Ecto neural progenitor cell (in vitro differentiated cells): ENCODE measurements at places on chromosomes 7 and 10.

- DNase-seq, result no peak
Measured at GRCh38 chr7:6162331-6162620, 110.1 kb downstream of the CYTH3 start.

- DNase-seq, result no peak
Measured at GRCh38 chr7:44211126-44211675, 10.4 kb downstream of the YKT6 start.

- DNase-seq, result no peak
Measured at GRCh38 chr10:60099998-60100747, 193.8 kb upstream of the CCDC6 start.

DNA sequence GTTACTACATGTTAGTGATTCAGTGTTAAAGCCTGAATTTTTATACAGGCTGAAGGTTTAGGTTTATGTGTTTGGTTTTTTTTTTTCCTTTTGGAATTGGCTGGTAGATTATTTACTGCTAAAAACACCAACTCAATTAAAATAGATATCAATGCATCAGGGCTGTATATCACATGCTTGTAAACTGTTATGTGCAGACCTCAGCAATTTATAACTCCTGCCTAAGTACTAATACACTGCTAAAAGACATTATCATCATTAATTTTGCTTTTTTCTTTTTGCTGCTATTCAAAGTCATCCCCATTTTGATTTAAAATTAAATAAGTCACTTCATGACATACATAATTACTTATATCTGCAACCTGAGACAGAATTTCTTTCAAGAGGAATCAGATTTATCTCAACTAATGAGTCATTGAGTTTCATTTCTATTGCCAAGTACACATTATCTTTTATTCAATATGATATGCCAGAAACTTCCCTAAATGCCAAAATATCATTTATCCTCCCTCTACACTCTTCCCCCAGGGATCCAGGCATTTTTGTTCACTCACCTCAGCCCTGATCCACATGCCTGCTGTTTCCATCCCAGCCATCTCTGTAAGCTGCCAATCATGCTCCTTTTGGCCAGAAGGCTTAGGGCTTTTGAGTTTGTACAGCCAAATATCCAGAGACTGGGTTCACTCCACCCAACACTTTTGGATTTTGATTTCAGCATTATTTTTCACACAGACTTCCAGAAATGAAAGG is 98.5 kb downstream of the POLR1F start:
- DNase-seq, result no peak

DNA sequence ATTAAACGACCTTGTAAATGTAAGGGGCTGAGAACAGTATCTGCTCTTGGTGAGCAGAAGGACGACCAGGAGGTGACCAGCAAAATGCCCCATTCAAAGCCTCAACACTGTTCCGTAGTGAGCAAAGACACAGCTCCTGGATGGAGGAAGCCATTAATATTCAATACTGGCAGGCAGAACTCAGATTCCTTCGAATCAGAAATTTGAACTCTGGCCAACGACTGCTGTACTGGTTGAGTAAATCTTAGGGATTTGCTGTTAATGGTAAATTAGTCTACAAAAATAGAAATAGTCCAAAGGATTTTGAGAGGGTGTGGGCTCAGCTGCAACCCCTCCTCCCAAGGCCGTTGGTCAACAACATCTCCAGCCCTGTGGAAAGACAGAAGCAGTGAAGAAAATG is 130.5 kb upstream of the PFKP start:
- DNase-seq, result no peak

DNA sequence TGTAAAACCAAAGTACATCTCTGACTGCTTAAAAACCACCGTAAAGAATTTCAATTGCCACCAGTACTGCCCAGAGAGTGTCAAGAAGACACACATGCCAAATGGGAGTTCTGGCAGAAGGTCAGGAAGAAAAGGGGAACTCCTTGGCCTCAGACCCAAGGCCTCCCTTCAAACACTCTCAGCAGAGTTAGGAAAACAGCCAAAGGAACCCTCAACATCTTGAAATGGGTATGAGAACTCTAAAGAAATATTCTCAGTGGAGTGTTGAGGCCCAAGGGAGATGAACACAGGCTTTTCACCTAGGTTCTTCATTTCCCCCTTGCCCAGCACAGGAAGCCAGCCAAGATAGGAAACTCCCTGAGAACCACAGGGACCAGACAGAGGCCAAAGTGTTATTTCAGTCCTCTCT is 96.1 kb upstream of the ASAH2 start:
- DNase-seq, result no peak

DNA sequence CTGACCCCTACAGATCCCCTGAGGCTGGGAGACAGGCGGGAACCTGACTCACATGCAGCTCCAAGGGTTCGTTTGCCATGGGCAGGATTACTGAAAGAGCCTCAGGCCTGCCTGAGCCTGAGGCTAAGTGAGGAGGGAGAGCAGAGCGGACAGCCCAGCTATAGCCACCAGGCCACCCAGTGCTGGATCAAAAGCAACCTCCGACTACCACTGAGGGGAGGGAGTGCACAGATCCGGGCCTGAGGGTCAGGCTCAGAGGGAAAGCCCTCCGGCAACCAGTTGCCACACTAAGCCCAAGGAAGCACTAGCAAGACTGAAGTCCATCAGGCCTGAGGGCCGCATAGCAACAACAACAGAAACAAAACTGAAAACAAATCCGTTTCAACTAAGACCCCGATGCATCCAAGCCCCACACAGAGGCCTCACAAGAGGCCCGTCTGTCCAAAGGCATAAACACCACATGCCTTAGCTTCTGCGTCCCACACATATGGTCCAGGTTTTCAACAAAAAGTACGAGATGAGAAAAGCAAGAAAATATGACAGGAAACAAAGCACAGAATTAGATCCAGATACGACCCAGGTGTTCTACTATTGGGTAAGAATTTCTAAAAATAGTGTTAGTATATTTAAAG is 92.5 kb upstream of the VIPR2 start:
- peak; percentile 60 for DNase-seq

GRCh38 chr10:74825371-74826141 is 844 bp upstream of the KAT6B start:
- DNase-seq, result peak; percentile 91

- DNase-seq, result no peak
Measured at GRCh38 chr7:81704595-81704994, 65.3 kb downstream of the HGF start.

GRCh38 chr7:107643407-107643806 is 17.2 kb upstream of the SLC26A4 start:
- DNase-seq, result no peak

GRCh38 chr7:276230-276835 is 13.6 kb upstream of the FOXL3 start:
- DNase-seq, result no peak

DNA sequence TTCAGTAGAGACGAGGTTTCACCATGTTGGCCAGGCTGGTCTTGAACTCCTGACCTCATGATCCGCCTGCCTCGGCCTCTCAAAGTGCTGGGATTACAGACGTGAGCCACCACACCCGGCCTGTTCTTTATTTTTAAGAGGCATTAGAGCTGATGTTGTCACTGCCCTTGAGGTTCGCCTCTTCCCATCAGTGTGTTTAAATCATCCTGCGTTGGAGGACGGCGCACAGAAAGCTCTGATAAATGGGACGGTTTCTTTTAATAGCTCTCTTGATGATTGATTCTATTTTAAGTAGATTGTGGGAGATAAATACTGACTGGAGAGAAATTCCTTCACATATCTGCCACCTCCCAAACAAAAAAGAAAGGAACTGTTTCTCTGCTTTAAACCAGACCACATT is 29.0 kb downstream of the UPP1 start:
- no peak for DNase-seq

GRCh38 chr7:121624958-121625357 is 228.8 kb upstream of the FAM3C start:
- no peak for DNase-seq
